Aorta (tissue), 5 donors: ENCODE measurements at places on chromosomes 3 and 15. TPM values are rescaled to one million over a fixed set of nuclear protein-coding genes. Genes with fewer than 3 reads are reported as not detected.

DNA sequence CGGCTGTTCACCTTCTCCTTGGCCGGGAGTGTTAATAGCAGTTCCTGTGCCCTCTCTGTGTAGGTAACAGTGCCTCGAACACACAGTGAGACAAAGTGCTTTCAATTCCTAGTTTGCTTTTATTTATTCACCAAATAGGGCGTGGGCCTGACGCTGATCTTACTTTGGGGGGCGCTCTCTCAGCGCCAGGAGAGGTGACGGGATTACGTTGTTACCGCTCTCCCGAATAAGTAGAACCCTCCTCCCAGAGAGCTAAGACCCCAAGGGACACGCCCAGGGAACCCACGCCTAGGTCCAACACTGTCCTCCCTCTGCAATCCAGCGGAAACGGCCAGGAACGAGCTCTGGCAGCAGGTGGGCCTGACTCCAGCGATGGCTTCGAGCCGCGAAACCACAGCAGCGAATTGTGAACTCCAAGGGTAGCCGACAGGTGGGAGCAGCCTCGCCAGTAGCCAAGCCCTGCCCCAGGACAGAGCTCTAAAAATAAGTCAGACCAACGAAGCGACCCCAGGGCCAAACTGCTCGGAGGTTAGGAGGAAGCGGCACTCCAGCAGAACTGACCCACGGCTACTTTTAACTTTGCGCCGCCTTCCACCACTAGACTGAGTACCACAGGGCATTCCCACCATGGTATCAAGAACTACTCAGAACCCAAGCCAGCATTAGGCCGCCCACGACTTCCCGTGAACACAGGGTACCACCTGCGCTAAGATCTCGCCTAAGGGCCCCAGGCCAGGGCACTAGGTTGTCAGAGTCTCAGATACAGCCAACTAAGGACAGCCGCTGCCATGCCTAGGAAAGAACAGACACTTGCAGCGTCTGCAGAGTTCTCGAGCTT lies 1.6 kb upstream of the SIN3A start:
- no peaks in the 10 kb centered on the region for H3K4me1 ChIP-seq
- H3K36me3 ChIP-seq: no peaks in the 10 kb centered on the region
- peak overlapping the region; percentile 84 for H3K27ac ChIP-seq
- H3K27me3 ChIP-seq: no peaks in the 10 kb centered on the region

- DNase-seq: no peak
- H3K27ac ChIP-seq: no peak overlapping the region
- no peak overlapping the region for H3K4me3 ChIP-seq
- H3K36me3 ChIP-seq: no peaks in the 10 kb centered on the region
- no peaks in the 10 kb centered on the region for H3K4me1 ChIP-seq
Measured at GRCh38 chr3:125632597-125632996, 37.3 kb upstream of the OSBPL11 start.

GRCh38 chr3:162338514-162338913 lies 841.9 kb downstream of the OTOL1 start:
- no peak overlapping the region for H3K27ac ChIP-seq
- H3K36me3 ChIP-seq: no peaks in the 10 kb centered on the region
- H3K4me1 ChIP-seq: no peaks in the 10 kb centered on the region
- no peaks in the 10 kb centered on the region for H3K27me3 ChIP-seq
- no peak for DNase-seq

The PROS1 gene
- total RNA-seq: 81.1 TPM

DNA sequence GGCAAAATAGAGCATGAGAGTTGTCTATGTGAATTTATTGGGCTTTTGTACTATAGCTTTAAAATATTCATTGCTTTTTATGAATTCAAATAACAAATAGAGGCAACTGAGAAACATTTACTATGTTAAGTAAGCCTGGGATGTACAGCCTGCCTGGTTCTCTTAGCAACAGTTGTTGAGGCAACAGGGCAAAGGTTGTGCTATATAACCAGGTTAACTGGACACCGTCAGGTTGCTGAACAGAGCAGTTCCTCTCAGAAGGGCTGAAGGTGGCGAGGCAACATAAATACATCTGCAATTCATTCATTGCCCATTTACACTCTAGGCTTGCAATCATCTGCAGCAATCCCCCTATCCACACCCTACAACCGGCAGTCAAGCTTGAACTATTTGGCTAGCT lies 78.2 kb downstream of the GTF2E1 start:
- no peak overlapping the region for H3K4me3 ChIP-seq
- H3K4me1 ChIP-seq: no peaks in the 10 kb centered on the region
- no peak for DNase-seq
- no peaks in the 10 kb centered on the region for H3K27me3 ChIP-seq
- no peak overlapping the region for H3K27ac ChIP-seq

GRCh38 chr15:58546066-58546591 lies 114.3 kb downstream of the LIPC start:
- H3K4me3 ChIP-seq: no peak overlapping the region
- H3K36me3 ChIP-seq: no peaks in the 10 kb centered on the region
- DNase-seq: no peak
- H3K4me1 ChIP-seq: no peaks in the 10 kb centered on the region
- H3K27ac ChIP-seq: no peak overlapping the region

The POPDC2 gene
- 9.5 TPM for total RNA-seq

DNA sequence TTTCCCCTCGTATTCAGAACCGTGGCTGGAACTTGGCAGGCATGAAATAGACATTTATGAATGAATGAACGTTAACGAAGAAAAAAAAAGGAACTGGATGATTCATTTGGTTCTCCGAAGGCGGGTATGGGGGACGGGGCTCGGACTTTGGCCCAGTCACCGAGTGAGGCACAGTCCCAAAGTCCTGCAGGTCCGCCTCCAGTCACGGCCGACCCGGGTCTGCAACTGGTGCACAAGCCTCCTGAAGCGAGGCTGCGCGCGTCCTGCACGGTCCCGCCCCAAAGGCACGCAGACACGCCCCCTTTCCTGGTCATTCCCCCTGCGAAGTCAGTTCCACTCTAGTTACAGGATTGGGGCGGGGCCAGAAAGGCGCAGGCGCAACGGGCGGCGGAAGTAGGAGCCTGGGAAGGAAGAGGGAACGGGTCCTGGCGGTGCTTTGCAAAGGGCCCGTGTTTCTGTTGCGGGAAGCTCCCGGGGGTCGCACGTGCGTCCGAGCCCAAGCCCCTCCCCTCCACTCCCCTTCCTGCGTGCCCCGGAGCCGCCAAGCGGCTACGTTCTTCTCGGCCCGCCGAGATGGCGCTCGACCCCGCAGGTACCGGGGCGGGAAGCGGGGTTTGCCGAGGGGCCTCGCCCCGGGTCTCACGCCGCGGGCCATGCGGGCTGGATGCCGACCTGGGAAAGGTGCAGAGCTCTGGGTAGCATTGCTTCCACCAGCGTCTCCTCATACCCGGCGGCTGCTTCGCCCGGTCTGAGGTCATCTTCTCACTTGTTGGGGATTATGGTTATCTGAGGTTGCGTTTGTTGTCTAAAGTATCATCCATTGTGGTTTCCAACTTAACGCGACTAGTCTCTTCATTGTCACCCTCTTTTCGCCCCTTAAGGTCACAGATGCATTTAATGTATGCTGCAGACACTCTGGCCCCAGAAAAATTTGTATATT lies at the start of gene CMC1:
Gene CMC1 (plus strand): TSS at position 399 of the 940 bp plus-strand sequence. CDS start 175 bp downstream, at position 574.
- no peaks in the 10 kb centered on the region for H3K36me3 ChIP-seq
- peak within 1 kb of the TSS; percentile 47 for H3K27ac ChIP-seq
- H3K27me3 ChIP-seq: no peaks in the 10 kb centered on the region
- no peaks in the 10 kb centered on the region for H3K4me1 ChIP-seq

DNA sequence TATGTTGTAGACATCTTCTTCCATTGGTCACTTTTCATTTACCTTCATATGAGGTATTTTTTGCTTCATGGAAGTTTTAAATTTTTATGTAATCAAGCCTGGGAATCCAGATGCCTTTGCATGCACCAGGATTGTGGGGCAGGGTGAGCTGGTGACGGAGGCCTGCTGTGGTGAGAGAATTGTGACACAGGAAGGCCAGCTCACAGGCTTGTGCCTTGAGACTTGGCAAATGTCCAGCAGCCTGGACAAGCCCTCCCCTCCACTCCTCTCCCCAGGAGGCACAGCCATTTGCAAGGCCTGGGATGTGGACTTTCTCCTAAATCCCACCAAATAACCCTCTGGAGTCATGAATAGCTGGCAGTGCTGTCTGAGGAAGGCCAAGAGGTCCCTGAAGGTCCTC lies 67.4 kb downstream of the RHCG start:
- peaks cover 2% of the 10 kb centered on the region for H3K27me3 ChIP-seq
- no peaks in the 10 kb centered on the region for H3K4me1 ChIP-seq
- H3K27ac ChIP-seq: no peak overlapping the region
- no peak overlapping the region for H3K4me3 ChIP-seq

GRCh38 chr3:108513961-108514360 lies 3.6 kb upstream of the MYH15 start:
- no peaks in the 10 kb centered on the region for H3K27me3 ChIP-seq
- H3K27ac ChIP-seq: no peak overlapping the region
- H3K36me3 ChIP-seq: no peaks in the 10 kb centered on the region
- no peak overlapping the region for H3K4me3 ChIP-seq

DNA sequence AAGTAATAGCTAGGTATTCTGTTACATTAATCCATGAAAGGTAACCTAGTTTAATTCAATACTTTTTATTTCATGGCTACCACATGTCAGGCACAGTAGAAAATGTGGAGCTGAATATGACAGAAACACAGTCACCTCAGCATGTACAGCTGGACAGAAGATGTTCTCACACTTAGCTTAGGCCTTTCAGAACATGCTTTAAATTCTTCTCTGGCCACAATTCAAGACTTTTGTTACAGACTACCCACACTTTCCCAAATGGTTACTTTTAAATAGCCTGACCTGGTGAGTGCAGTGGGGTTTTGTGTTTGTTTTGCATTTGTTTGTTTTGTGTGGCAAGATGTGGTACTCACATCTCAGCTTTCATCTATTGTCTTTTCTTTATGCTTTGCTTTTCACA lies 1079.5 kb downstream of the IGSF11 start:
- DNase-seq: no peak
- H3K27me3 ChIP-seq: no peaks in the 10 kb centered on the region
- no peak overlapping the region for H3K27ac ChIP-seq
- H3K4me3 ChIP-seq: no peak overlapping the region
- H3K4me1 ChIP-seq: no peaks in the 10 kb centered on the region

DNA sequence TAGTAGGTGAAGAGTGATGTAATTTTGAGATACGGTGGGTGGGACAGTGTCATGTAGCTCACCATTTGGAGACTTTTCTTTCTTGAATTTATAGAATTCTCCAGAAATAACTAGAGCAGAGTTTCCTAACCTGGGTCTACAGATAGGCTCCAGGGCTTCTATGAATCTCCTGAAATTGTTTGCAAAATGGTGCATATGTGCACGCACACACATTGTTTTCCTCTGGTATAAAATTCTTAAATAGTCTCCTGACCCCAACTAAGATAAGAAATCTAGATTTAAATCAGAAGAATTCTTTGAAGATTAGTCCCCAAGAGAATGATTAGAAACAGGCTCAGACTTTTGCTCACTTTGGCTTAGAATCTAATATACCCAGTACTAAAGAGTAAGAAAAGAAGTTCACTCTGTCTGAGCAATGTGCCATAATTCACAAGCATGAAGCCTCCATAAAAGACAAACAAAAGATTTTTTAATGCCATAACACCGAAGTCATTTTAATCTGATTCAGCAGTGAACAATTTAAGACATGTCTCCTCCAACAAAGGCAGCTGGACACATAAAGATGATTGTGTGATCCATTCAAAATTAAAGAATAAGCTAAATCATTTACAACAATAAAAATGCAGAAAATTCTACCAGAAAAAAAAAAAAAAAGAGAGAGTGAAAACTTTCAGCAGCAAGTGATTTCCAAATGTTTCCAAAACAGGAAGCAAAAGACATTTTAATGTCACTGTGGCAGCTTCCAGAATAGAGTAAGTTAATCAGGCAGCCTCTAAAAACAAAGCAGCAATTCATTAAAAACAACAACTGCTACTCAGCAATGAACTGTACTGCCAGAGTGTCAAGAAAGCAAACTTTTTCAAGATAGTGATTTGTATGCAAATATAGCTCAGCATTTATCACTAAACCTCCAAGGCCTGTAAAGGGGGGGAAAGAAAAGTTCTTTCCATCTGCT lies 975.5 kb upstream of the CFAP20DC start:
- H3K4me3 ChIP-seq: no peak overlapping the region
- no peaks in the 10 kb centered on the region for H3K36me3 ChIP-seq
- H3K4me1 ChIP-seq: no peaks in the 10 kb centered on the region
- no peak overlapping the region for H3K27ac ChIP-seq
- no peak for DNase-seq

DNA sequence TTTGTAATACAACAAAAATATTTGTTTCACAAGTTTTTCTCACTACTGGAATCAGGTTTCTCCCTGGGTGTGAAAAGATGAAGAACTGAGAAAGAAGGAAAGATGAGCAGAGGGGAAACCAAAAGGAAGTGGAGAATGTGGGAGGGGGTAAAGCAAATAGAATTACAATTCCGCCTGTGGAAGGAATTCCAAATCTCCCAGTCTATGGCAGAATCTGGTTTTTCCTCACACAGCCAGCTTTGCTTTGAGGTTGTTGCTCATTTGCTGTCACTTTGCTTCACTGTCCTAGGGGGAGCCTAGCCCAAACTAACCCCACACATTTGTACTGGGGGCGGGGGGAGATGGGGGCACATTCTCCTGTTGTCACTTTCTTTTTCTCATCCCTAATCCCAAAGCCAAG lies 43.9 kb downstream of the RPL22L1 start:
- H3K27ac ChIP-seq: no peak overlapping the region
- DNase-seq: no peak
- H3K4me3 ChIP-seq: no peak overlapping the region
- no peaks in the 10 kb centered on the region for H3K36me3 ChIP-seq
- peaks cover 3% of the 10 kb centered on the region for H3K27me3 ChIP-seq

DNA sequence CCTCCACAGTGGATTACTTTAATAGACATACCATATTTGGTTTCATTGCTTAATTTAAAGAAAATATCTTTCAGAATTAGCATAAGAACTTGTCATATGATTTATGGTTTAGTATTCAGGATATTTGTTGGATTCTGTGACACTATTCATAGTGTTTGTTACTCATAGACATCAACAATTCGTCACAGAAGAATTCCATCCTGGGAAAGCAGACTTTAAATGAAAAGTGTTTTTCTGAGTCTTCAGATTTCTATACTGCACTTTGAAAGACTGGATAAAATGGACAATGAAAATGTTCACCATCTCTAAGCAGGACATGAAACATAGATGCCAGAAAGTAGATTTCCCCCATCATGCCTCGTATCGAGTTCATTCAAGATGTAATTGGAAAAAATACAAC lies 435.6 kb upstream of the ONECUT1 start:
- peaks cover 2% of the 10 kb centered on the region for H3K27me3 ChIP-seq
- H3K4me1 ChIP-seq: no peaks in the 10 kb centered on the region
- no peak overlapping the region for H3K4me3 ChIP-seq

The CX3CR1 gene
- 0.94 TPM for total RNA-seq

GRCh38 chr15:68418611-68419161 lies 13.3 kb downstream of the ITGA11 start:
- DNase-seq: no peak
- peaks cover 6% of the 10 kb centered on the region for H3K4me1 ChIP-seq
- H3K27ac ChIP-seq: no peak overlapping the region
- no peaks in the 10 kb centered on the region for H3K27me3 ChIP-seq

- H3K36me3 ChIP-seq: no peaks in the 10 kb centered on the region
- H3K4me3 ChIP-seq: no peak overlapping the region
- no peaks in the 10 kb centered on the region for H3K4me1 ChIP-seq
- DNase-seq: no peak
Measured at GRCh38 chr3:100245136-100245535, 15.7 kb upstream of the TBC1D23 start.

- no peaks in the 10 kb centered on the region for H3K36me3 ChIP-seq
- peak overlapping the region; percentile 32 for H3K4me3 ChIP-seq
- no peak for DNase-seq
Measured at GRCh38 chr15:52651868-52652267, 27.3 kb downstream of the ATOSA start.
